Stimulated activated CD4-positive, alpha-beta T cell treated with anti-CD3 and anti-CD28 coated beads, Interleukin-15, amount 100 ng/mL, for 48 hours (primary cell): ENCODE measurements at places on chromosomes 3 and 15.

DNA sequence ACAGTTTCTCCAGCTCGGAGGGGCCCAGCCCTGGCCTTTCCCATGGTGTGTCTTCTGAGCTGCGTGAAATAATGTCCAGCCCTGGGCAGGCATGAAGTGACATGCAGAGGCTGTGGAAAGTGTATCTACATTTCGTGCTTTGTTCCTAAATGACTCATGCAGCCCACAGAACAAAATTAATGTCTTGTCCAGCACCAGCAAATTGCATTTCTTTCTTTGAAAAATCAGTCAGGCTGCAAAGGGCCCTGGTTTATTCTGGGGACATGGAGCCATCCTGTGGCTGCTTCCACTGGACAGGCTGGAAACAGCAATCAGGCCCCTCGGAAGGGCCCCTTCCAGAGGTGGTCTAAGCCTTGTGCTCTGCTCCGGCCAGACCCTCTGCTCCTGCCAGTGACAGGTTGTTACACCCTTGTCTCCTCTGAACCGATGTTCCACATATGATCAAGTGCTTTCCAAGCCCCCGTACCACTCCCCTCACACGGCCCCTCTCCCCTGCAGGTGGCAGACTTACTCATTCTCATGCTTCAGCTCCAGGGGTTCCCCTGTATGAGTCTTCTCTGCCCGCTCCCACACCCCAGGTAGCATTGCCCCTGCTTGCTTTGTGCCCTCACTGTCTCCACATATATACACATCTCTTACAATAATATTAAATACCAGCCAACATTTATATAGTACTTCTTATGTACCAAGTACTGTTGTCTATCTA, 33.7 kb downstream of the CRYGS start:
- DNase-seq = no peak

DNA sequence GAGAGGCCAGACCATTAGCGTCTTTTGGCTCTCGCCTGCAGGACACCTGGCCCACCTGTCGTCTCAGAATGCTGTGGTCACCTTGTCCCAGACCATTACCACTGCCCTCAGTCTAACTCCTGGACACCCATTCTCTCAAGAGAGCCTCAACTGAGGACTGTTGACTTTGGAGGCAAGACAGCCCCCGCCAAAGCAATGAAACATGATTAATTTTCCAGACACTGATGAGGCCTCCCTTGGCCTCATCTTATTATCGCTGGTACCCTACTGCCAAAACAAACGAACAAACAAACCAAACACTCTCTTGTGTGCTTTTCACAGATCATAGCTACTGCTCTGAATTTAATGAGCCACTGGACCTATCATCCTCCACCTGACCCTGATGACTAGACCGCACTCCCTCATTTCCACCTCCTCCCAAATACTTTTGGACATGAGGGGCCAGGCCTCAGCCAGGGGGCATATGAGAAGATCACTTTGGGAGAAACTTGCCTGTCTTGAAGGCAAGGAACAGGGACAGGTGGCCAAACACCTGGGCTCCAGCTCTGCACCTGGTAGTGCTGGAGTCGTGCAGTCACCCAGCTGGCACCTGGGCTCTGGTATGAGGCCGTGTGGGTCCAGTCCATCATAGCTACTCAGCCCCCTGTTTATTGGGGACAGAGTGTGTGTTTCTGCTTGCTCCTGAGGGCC, 27.6 kb downstream of the ALS2CL start:
- DNase-seq = no peak

GRCh38 chr15:25239471-25240345, 199.1 kb downstream of the UBE3A start:
- no peak for DNase-seq

GRCh38 chr3:14672588-14672987, 2.4 kb upstream of the C3orf20 start:
- DNase-seq = no peak

DNA sequence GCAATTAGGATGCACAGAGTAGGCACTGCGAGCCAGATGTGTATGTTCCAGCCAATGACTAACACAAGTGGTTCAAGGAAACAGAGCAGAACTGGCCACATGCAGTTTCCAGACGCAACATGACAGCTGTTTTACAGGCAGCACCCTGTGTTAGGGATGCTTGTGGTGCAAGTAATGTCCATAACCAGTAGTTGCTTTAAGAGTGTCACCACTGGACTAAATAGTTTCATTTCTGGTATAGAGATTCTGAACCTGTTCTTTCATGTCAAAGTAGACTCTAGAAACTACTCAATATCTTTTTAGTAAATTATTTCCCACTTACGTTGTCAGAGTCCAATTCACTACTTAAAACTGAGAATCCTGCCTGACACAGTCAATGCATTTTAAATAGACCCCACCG, 14.5 kb upstream of the LPP start:
- no peak for DNase-seq

DNA sequence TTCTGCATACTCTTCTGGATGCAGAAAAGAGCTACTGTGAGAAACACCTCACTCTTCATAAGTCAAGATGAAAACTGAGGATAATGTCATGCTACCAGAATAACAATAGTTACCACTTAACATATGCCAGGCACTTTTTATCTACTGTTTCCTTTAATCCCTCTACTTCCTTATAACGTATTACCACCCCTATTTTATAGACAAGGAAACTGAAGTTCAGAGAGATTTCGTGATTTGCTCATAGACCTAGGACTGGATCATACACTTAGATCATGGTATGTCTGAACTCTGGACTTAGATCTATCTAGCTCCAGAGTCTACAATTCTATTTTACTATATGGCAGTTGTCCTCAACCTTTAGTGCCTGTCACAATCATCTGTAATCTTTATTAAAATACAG, 155.7 kb upstream of the TSPAN3 start:
- no peak for DNase-seq

DNA sequence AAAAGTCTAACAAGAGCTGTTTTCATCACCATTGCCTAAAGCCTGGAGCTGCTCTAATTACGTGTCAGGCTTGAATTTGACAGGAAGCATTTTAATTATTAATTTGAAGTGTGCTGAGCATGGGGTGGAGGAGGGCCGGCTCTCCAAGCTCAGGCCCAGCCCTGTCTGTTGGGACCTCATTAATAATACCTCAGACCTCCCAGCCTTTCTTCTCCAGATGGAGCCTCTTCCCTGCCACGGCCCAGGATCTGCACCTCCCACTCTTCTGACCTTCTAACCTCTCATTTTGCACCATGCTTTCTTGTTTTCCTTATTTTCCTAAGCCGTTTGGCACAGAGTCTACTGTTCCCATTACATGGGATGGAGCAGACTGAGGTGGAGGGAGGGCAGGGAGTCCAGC, 30.0 kb downstream of the INSYN1 start:
- DNase-seq = no peak

DNA sequence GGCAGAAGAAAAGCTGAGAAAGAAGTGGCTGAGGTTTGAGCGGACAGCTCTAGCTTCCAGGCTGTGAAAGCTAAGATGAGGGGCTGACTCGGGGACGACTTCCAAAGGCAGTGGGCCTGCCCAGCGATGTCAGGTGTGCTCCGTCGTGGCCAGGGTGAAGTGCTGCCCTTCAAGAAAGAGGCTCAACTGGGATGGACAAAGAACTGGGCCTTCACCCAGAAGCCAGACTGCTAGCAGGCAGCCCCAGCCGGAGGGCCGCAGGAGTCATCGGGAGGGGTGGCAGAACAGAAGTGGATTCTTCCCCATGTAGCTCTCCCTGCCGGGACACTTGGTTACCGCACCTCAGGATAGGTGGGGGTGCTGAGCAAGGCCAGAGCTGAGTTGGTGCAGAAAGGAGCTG, 13.1 kb upstream of the SEC13 start:
- DNase-seq = no peak

GRCh38 chr15:71066983-71067382, 48.3 kb upstream of the THSD4 start:
- DNase-seq = no peak

- DNase-seq = no peak
Measured at GRCh38 chr15:94098921-94099573, 132.3 kb upstream of the MCTP2 start.

GRCh38 chr3:192881159-192881786, 36.4 kb downstream of the MB21D2 start:
- no peak for DNase-seq

GRCh38 chr15:65629548-65629947, 7.8 kb downstream of the SLC24A1 start:
- DNase-seq = no peak

DNA sequence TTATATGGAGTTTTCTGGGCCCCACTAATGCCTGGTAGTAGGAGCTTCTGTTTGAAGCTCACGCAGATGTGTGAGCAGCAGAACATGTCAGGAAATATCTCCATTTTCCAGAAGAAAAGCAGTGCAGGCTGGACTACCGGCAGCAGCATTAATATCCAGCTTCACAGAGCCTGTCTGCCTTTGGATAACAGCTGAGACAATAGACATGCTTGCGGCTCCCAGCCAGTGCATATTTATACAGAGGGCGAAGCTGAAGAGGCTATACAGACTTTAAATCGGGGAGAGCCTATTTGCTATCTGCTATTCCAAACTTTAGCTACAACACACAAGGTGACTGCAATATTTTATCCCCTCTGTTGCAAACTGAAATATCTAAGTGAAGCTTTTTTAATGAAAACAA, 250.1 kb upstream of the WNT5A start:
- no peak for DNase-seq

GRCh38 chr3:114336122-114336697, 42.4 kb downstream of the TIGIT start:
- DNase-seq = no peak

DNA sequence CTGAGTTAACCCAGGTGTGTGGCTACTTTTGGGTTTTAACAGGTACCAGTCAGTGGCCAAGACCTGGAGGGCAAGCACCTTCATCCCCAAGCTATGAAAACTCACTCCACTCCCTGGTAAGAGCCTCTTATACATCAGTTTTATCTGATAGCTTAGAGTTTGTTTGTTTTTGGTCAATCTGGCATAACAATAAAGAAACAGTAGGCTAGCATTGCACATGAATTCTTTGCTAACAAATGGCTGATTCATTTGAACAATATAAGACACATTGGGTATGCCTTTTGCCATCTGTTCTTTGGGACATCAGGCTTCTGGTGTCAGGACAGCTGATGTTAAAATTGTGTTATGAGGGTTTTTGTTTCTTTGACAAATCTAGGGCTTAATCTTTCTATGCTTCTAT, 125.0 kb upstream of the CGNL1 start:
- no peak for DNase-seq

GRCh38 chr3:55629432-55629831, 142.3 kb upstream of the WNT5A start:
- DNase-seq = no peak

- DNase-seq = no peak
Measured at GRCh38 chr3:140933109-140933508, 8.5 kb upstream of the SLC25A36 start.

- no peak for DNase-seq
Measured at GRCh38 chr15:86063356-86064095, 16.1 kb upstream of the AGBL1 start.

DNA sequence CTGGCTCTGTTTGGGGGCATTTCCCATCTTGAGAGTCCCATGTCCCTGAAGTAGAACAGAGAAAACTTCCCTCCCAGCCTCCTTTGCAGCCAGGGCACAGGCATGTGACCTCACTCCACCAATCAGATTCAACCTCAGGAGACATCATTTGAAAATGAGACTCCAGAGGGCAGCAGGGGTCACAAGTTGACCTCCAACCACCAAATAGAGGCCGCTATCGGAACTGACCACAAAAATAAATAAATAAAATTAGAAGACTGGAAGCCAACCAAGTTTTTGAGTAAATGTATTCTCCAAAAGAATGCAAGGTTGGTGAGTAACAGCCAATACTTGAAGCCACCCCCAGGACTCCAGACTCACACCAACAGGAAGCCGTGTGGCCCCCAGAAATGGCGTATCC, 106.5 kb downstream of the CHSY1 start:
- no peak for DNase-seq

- no peak for DNase-seq
Measured at GRCh38 chr15:31463521-31464102, 137.0 kb downstream of the KLF13 start.
